ENCODE measurements at places on chromosomes 2 and 18. TPM values are rescaled to one million over a fixed set of nuclear protein-coding genes. Genes with fewer than 3 reads are reported as not detected.
A peak's percentile ranks its signal among the peaks of the same experiment; 100 is the strongest.

Gene RGPD5
- 22.4 TPM for polyA plus RNA-seq

GRCh38 chr2:147846412-147847081, 1.7 kb downstream of the ACVR2A start:
- DNase-seq: peak; percentile 48

DNA sequence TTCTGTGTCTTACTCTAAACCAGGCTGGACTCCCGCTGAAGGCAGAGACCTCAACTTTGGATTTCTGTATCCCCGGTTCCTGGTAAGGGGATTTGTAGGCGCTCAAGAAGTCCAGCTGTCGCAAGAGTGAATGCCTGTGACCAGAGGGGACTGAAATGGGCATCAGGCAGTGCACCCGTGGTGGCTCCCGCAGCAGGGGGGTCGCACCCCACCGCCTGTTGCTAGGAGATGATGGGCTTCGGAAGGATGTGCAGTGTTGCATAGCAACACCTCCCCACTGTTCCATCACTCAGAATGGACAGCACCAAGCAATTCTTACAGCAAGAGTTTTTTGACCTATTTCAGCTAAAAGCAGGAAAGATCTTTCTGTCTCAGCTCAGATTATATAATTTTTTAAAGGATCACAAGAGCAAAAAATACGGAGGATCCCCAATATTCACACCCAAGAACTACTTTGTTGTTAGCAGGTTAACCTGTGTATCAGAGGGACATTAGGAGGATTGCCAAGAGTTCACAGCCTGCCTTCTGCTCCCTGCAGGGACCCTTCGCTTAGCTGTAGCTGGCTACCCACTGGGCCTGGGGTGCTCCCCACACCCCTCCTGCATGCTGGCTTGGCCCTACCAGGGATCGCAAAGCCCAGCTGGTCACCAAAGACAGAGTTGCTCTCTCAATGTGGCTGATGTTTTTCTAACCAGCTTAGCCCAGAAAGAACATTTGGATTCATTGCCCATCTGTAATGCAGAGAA, 63.8 kb downstream of the SOWAHC start:
- DNase-seq: no peak

- no peak for DNase-seq
These were observed 28.3 kb downstream of the PKP4 start for GRCh38 chr2:158484892-158485556.

GRCh38 chr2:157150747-157151146, 106.8 kb upstream of the GALNT5 start:
- DNase-seq: peak; percentile 90

- DNase-seq: no peak
These were observed 4.3 kb downstream of the IL18RAP start for GRCh38 chr2:102427249-102427648.

DNA sequence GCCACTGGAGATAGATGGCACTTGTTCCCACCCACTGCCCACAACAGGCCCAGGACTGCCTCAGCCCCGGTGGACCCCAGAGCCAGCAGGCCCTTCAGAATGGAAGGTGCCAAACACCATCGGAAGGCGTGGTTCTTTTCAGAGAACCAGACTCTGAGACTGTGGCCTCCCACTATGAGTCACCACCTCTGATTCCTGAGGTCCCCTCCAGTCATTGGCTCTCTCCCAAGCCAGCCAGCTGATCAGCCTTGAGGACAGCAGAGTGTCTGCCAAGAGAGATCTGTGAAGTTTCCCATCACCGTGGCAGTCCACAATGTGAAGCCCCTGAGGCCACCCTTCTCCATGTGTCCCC, 10.4 kb upstream of the MAP3K2 start:
- peak; percentile 90 for DNase-seq

- peak; percentile 44 for DNase-seq
These were observed 81.3 kb upstream of the ITGA6 start for GRCh38 chr2:172345956-172346555.

DNA sequence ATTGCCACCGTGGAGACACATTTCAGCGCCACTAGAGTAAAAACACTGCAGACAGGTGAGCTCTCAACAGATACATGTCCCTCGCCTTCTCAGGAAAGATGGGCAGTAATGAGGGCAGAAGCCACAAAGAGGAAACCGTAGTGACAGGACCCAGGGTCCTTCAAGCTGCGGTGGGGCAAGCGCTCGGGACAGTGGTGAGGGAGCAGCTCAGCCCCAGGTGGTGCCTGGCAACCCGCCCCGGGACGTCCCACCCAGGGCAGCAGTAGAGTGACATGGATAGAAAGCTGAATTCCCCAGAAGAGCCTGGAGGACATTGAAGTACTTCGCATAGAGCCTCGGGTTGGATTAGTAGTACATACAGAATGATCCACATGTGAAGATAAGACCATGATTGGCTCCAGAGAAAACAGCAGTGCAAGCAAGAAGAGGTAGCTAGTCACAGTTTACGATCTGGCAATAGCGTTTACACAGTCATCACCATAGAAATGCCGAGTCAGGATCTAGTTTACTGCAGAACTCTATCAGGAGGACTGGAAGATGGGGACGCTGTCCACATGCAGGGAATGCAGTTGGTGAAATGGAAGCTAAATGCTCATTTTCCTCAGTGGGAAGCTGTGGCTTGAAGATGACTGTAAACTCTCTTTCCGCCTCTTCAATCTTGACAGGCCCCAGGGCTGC, 37.4 kb upstream of the ALPP start:
- DNase-seq: peak; percentile 32

DNA sequence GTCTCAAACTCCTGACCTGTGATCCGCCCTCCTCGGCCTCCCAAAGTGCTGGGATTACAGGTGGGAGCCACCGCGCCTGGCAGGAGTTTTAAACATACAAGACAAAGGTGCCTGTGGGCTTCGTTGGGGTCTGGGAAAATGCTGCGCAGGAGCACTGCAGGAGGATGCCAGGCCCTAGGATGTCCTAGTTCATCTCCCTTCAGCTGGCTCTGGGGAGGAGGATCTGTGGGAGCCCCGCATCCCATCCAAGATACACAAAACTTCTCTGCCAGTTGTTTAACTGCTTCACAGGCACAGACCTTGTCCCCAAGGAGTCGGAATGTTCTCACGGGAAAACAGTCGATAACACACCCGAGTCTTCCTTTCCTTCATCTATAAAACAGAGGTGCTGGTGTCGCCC, 89.1 kb downstream of the POLR1A start:
- no peak for DNase-seq

- no peak for DNase-seq
These were observed 133.6 kb upstream of the ERBB4 start for GRCh38 chr2:212672186-212672585.

DNA sequence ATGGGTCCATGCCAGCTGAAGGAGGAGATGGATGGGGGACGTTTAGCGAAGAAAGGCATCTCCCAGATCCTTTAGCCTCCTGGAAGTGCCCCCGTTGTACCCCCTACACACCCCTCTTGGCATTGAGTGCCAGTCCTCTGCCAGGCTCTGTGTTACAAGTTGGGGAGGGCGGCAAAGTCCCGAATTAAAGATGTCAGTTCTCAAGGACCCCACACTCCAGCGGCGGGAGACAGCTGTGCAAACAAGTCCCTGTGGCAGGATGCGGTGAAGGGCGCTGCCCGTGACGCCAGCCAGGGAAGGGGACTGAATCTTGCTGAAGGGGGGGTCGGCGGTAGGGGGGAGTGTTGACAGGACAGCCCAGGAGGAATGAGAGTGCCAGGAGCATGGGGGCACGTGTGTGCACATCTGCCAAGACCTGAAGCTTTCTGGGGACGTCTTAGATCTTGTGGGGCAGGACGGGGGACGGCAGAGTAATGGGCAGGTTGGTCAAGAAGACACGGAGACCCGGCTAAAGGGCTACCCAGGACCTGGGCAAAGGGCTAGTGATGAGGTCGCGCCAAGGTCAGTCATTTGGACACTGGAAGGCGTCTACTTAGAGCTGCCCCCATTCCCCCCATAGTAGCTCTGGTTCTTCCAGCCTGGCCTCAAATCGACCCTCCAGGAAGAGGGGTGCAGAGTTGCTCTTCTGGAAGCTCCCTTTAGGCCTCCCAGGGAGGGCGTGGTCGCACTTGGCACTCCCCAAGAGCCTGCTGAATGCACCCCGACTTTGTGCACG, 2.8 kb upstream of the CTDSP1 start:
- DNase-seq: peak; percentile 80

- no peak for DNase-seq
These were observed 410.0 kb upstream of the KCNH7 start for GRCh38 chr2:163248376-163249253.

DNA sequence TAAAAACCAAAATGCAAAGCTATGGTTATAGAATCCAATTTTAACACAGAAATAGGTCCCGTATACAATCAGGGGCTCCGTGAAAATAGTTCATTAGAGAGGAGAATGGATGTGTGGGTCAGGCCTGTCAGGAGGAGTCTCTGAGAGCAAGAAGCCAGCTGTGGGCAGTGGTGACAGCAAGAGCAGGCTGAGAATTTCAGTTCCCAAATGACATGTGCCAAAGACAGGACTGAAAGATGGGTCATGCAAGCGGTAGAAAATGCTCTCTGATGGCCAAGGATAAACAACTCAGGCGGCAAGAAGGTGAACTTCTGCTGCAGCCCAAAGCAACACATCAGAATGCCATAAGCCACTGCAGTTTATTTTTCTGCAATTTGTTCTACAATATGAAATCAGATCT, 100.4 kb downstream of the CCDC141 start:
- no peak for DNase-seq

- peak; percentile 56 for DNase-seq
These were observed 558 bp downstream of the MRPS5 start for GRCh38 chr2:95121093-95121406.

Gene ADRA2B
- 0.84 TPM for polyA plus RNA-seq

DNA sequence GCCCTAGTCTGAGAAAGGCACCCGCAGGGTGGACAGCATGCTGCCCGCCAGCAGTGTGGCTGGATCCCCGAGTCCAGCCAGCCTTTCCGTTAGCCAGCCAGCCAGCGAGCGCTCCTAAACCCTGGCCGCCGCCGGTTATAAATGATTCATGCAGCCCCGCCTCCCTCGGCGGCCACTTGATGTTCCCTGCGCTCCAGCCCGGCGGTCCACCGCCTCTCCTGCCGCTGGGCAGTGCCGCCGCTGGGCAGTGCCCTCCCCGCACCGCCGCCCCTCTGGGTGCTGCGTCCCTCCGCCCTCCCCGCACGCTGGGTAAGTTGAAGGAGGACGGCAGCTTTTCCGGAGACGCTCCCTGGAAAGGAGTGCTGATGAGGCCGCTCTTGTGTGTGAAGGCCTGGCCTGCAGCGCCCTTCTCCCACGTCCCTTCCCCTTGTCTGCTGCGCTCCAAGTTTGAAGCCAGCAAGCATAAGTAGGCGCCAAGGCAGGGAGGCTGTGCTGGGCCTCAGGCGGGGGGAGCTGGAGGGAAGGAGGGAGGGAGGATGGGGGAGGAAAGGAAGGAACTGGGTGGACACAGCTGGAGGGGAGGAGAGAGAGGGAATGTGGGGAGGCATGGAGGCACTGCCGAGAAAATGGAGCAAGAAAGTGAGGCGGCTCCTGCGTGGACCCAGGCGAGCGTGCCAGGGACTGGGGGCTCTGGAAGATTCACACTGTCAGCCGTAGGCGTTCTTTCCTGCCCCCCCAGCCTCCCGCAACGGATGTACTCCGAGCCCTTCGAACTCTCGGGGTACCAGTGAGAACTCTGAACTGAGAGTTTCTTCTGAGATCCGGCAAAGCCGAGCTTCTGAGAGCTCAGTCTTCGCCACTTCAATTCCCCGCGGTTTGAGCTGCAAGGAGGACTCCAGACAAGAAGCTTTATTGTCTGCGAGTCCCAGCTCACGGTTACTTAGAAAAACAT, 131.9 kb downstream of the GLI2 start:
- peak; percentile 63 for DNase-seq

- DNase-seq: peak; percentile 65
These were observed 705 bp downstream of the YES1 start for GRCh38 chr18:811182-811891.

DNA sequence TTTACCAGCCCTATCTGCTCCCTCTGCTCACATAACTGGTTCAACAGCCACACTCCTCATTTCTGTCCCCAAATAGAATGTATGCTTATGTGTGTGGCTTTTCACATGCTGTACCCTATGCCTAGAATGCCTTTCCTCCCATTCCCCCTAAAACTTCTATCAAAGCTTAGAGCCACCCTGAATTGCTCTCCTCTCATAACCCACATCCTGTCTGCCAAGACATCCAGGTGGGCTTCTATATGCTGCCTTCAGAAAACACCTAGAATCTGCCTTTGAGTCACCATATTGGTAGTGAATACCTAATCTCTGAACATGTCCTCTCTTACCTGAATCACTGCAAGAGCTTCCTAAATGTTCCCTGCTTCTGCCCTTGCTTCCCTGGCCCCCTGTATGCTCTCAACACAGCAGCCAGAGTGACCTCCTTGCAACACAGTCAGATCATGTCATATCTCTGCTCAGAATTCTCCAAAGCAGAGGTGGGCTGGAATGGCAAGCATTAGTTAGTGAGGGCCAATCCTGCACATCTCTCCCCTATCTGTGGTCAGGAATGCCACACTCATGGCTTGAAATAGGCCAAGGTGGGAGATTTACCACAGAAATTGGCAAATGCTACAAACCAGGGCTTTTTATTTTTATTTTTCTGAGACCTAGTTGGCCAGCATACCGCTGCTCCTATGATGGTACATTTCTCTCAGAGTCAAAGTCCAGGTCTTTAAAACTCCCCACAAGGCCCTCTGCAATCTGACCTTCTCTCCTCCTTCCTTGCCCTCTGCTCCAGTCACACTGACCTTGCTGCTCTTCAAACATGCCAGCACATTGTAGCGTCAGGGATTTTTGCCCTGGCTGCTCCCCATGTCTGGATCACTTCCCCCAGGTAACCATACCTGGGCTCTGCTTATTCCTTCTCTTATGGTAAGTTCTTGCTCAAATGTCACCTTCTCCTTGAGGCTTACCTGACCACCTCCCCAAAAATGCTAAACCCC, 111.8 kb upstream of the STON1 start:
- DNase-seq: no peak

GRCh38 chr18:56884511-56884910, 233.4 kb downstream of the WDR7 start:
- DNase-seq: no peak

Measured in large intestine (tissue), 12 donors.